Activated T-cell treated with anti-CD3 and anti-CD28 coated beads for 1 hour (primary cell): ENCODE measurements at places on chromosomes 11 and 22.
A peak's percentile ranks its signal among the peaks of the same experiment; 100 is the strongest.

GRCh38 chr11:14552089-14552488, 31.9 kb upstream of the PSMA1 start:
- DNase-seq, result no peak

DNA sequence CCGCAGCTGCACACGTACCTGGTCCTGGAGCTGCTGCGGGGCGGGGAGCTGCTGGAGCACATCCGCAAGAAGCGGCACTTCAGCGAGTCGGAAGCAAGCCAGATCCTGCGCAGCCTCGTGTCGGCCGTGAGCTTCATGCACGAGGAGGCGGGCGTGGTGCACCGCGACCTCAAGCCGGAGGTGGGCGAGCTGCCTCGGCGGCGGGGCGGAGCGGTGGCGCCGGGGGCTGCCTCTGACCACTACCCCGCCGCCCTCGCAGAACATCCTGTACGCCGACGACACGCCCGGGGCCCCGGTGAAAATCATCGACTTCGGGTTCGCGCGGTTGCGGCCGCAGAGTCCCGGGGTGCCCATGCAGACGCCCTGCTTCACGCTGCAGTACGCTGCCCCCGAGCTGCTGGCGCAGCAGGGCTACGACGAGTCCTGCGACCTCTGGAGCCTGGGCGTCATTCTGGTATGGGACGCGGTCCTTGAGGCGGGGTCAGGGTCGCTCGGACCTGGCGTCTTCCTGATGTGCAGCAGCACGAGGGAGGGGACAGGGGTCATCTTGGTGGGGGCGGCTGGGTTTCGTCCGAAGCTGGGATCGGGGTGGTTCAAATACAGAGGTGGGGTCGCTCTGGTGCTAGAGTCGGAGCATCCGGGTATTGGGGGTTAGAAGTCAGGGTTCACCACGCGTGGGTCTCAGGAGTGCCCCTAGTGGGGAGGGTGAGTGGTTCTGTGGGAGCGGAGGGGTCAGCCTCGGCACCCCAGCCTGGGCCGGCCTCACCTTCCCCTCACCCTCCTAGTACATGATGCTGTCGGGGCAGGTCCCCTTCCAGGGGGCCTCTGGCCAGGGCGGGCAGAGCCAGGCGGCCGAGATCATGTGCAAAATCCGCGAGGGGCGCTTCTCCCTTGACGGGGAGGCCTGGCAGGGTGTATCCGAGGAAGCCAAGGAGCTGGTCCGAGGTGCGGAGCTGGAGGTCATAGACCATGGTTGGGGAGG, 10.8 kb downstream of the RPS6KA4 start:
- no peak for DNase-seq

GRCh38 chr11:67117672-67118180, 1.3 kb upstream of the KDM2A start:
- peak; percentile 19 for DNase-seq

DNA sequence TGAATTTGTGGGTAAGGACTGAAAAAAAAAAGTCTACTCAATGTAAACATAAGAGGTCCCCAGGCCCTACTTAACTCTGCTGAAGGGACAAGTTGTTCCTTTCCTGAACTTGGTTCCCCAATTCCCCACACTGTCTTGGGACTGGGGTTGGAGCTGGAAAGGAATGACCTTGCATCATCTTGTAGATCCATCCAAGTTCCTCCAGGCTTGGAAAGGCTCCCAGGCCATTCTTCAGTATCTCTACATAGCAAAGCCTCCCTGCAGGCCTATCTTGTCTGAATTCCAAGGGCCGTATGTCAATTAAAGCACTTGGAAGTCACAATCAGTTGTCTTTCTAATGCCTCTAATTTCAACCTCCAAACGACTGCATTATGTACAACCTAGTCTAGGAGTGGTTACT, 361.2 kb downstream of the TMEM135 start:
- no peak for DNase-seq

DNA sequence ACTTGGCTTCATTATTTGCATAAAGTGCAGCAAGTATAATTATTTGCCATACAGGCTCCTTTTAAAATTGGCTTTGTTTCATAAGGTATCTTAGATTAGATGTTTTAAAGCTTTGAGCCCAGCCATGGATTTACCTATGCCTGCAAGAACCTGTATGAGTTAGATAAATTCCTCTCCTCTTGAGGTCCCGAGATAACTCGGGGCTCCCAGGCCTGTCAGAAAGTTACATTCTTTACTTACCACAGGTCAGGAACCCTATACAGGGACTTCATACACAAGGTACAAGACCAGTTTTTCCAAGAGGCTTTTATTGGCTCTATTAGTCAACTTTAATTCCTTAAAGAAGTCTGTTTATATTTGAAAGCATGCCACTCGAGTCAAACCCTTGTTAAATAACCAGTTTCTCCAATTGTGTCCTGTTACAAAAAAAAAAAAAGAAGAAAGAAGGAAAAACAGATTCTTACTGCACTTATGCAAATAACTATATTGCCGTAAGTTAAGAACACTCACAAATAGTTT, 2.3 kb upstream of the C1QTNF6 start:
- no peak for DNase-seq

- DNase-seq, result no peak
Observed at GRCh38 chr22:25752615-25753214, 10.7 kb downstream of the MYO18B start.

DNA sequence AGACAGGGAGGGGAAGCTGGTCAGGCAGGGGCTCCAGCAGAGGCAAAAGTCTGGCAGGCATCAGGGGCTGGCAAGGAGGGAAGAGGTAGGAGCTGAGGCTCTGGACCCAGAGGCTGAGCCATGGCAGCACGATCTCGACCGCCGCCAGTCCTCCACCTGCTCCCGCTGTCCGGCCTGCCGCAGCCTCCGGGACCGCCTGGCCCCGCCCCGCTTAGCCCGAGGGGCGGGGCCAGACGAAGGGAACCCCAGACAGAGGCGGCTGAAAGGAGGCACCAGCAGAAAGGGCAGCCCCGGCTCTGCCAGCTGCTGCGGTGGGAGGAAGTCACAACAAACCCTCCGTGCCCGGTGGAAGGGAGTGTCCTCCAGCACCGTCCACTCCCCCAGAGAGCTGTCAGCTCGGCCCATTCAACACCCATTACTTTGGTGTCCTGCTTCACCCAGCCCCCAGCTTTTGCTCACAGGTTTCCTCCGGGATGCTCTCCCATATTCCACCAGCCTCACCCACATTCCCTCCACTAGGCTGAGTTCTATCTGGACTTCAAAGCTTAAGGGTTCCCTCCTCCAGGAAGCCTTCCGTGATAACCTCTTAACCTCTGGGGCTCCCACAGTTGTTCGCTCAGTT, at the start of gene MFNG:
TSS of gene MFNG (minus strand) at position 161 of the 622 bp plus-strand sequence. CDS start 207 bp downstream, outside the sequence.
- peak; percentile 62 for DNase-seq

DNA sequence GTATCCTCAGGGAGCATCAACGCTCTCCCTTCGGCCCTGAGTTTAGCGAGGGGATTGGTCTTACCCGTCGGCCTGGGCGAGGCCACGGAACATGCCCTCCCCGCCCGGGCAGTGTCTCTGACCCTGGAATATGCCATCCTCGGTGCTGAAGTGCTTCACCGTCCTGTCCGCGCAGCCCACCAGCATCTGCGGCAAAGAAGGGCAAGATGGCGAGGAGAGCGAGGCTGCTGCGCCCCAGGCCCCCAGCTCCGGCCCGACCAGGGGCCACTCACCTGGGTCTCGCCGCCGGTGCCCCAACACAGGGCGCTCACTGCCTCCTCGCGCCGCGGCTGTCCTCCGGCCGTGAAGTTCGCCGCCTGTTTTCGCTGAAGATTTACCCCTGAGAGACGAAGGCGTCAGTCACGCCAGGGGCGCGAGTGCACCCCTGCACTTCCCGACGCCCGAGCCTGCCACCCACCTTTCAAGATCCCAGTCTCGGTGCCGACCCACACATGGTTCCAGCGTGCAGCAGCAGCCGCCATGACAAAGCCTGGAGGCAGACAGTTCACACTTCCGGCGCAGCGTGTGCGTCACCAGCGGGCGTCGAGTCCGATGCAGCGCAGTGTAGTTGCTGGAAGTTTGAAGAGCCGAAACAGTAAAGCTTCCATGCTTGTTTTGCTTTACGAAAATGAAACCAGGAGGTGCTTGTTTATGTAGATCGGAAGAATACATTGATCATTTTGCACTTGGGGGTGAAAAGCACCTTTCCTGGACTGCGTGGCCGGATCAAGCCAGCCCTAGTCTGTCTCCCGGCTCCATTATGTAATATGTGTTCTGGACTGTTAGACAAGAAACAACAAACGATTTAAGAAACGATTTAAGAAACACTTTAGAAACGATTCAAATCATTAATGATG, at the start of gene WDR74:
TSS of gene WDR74 (minus strand) at position 541 of the 896 bp plus-strand sequence. CDS start at position 521, 20 bp downstream.
- peak; percentile 86 for DNase-seq

GRCh38 chr22:25077964-25078363, 121.7 kb upstream of the CRYBB3 start:
- no peak for DNase-seq

DNA sequence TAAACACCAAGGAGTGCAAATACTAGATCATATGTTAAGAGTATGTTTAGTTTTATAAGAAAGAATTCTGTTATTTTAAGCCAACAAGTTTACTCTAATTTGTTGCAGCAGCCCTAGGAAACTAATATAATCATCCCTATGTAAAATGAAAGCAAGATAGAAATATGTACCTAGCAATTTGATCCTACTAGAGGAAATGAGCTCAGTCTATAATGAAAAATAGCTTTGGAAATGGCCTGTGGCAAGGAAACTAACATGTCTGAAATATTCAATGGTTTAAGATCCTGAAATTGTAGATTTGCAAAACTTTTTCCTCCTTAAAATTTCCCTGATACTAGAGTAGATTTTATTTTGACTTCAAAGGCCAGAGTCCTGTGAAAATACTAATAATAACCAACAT, 112.7 kb upstream of the SLC5A12 start:
- no peak for DNase-seq

DNA sequence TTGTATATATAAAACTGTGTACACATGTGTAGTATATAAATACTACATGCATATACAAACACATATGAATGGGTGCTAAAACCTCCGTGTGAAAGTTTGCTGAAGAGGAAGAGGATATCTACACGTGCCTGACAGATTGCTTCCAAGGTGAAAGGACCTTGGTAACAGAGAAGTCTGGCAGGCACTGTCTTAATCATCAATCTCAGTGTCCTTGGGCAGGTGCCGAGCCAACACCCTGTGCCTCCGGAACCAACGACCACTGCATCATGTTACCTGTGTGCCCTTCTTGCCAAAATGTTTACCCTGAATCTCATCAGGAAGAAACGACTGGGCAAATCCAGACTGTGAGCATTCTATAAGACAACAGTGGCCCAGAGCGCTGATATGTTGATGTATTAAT, 15.0 kb downstream of the NAP1L4 start:
- no peak for DNase-seq

GRCh38 chr11:124751741-124752470, at the start of gene VSIG2:
VSIG2 (minus strand) TSS chr11:124752255; CDS start chr11:124752137, 118 bp downstream.
- DNase-seq, result no peak

DNA sequence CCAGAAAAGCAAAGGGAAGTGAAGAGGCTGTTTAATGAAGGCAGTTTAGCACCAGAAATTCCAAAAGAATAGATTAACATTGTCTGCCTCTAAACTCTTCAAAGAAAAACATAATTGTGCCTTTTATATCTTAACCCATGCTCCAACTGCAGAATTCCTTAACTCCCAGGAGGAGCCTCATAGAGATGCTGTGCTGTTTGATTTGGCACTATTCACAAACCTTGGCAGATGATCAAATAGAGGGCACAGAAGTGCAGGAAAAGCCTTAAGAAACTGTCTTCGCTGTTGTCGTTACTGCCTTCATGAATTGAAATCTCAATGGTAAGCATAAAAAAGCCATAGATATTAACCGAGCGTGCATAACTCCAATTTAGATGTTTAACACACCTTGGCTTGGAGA, 124.1 kb upstream of the MPPED2 start:
- DNase-seq, result no peak

DNA sequence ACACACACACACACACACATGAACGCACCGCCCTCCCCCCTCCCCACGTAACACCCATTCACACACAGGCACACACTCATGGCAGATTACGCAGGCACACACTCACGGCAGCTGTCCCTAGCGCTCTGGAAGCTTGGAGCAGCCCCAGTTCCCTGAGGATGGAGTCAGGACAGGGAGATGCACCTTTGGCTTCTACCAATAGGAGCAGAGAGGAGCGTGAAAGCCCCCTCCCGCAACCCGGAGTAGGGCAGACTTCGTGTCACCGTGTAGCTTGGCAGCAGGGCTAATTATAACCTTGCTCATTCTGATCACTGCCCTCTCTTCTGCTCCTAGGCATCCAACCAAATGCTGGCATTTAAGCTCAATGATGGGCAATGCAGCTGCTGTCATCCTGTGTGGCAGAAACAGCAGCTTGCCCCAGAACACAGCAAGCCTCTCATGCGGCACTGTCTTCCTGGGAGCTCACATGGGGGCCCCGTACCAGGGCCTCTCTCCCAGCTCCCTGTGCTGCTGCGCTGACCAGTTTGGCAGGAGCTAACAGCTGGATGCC, 31.9 kb downstream of the ANKK1 start:
- DNase-seq, result no peak
